ENCODE measurements at places on chromosomes 12 and 14. TPM values are rescaled to one million over a fixed set of nuclear protein-coding genes. Genes with fewer than 3 reads are reported as not detected.

GRCh38 chr14:48703728-48704467, 882.3 kb downstream of the RPS29 start:
- no peak for DNase-seq

GRCh38 chr14:91341751-91342154, 75.9 kb downstream of the CCDC88C start:
- DNase-seq = no peak

GRCh38 chr12:126425264-126425663, 1360.0 kb downstream of the AACS start:
- no peak for DNase-seq

GRCh38 chr12:33614630-33615029, 175.0 kb upstream of the SYT10 start:
- DNase-seq = no peak

DNA sequence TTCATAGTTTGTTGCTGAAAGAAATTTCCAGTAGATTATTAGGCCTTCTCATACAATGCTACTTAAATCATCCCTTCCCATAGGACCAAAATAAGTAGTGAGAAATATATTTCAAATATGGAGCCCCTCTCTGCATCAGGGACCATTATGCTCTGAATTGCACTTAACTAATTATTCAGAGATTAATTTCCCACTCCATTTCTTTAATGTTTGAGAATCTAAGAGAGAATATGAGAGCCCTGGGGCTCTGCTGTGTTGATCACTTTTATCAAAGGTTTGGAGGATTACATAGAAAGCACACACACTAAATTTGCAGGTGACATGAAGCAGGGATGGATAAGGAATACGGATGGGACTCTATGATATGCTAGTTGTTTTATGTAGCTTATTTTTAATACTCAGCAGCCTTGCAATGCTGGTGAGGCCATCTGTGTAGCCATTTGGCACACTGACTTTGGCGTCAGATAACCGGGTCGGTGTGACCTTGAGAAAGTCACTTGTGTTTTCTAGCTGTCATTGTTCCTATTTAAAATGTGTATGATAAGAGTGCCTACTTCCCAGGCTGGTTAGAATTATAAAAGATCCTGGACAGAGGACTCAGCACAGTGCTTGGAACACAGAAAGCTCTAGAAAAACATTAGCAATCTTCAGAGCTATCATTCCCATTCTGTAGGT, 49.9 kb upstream of the FBXO21 start:
- no peak for DNase-seq

DNA sequence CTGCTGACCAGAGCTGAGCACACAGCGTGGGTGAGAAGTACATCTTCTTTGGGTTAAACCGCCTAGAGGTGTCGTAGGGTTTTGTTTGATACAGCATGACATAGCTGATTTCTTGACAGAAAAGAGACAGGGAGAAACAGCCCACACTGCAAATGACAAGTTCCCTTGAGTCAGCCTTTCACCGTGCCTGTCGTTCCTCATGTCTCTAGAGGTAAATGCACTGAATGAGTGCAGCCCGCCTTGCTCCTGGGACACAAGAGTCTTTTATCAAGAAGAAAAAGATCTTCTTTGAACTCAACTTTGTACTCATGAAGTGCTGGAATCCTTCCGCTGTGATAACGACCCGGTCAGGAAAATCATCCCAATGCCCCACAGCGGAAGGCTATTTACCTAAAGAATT, 77.6 kb downstream of the TMEM132D start:
- DNase-seq = no peak

GRCh38 chr12:113049976-113050742, 6.4 kb upstream of the DTX1 start:
- DNase-seq = no peak

Gene GDF11
- total RNA-seq = 4.5 TPM

- DNase-seq = no peak
Measured at GRCh38 chr12:121388421-121388981, 11.4 kb upstream of the RNF34 start.

GRCh38 chr14:68598621-68599447, 194.0 kb downstream of the ZFP36L1 start:
- peak; percentile 80 for DNase-seq

- no peak for DNase-seq
Measured at GRCh38 chr12:107327651-107328182, 234.4 kb upstream of the CRY1 start.

Gene FAR2
- total RNA-seq = 96.7 TPM

- no peak for DNase-seq
Measured at GRCh38 chr12:131312793-131313545, 359.3 kb downstream of the ADGRD1 start.

DNA sequence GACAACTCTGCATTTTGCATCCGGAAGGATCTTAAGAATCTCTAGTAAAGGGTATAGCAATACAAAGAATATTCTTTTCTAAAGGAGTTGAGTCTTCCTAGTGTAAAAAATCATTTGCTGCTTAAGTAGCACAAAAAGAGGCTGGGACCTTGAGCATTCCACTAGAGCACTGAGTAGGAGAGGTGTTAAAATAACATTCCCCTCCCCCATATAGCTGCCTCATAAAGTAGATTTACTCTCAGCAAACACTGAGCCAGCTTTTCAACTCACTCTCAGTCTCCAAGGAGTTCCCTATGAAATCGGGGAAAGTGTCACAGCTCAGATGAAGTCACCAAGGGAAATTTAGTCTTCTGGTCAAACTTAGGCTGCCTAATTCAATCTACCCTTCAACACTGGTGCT, 592.7 kb downstream of the ETNK1 start:
- DNase-seq = peak; percentile 11

Gene LUM
- total RNA-seq = 486 TPM

DNA sequence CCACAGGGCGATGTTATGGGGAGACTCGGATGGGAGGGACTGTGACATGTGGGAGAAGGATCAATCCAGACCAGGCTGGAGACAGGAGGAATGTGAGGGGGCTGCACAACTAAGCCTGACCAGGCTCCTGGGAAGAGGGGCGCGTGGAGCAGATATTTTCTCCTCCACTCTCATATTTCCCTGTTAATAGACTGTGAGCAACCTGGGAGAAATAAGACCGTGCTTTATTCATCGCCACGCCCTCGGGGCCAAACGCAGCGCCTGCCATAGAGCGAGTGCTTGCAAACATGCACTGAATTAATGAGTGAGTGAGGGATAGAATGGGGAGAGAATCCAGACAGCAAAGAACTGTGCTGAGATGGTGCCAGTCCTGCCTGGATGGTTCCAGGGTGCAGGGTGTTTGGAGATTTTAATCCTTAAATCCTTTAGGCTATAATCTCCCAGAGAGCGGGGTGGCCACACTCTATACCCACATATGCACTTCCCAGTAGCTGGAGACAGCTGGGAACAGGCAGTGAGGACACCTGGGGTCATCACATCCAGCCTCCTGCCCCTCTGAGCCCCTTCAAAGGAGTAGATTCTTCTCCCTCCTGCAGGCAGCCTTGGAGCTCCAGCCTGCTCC, 13.6 kb upstream of the FAIM2 start:
- no peak for DNase-seq

- DNase-seq = no peak
Measured at GRCh38 chr14:77246784-77247183, 24.2 kb downstream of the NGB start.

Gene MYH6
- not detected for total RNA-seq

Gene ERBB3
- 367 TPM for total RNA-seq

DNA sequence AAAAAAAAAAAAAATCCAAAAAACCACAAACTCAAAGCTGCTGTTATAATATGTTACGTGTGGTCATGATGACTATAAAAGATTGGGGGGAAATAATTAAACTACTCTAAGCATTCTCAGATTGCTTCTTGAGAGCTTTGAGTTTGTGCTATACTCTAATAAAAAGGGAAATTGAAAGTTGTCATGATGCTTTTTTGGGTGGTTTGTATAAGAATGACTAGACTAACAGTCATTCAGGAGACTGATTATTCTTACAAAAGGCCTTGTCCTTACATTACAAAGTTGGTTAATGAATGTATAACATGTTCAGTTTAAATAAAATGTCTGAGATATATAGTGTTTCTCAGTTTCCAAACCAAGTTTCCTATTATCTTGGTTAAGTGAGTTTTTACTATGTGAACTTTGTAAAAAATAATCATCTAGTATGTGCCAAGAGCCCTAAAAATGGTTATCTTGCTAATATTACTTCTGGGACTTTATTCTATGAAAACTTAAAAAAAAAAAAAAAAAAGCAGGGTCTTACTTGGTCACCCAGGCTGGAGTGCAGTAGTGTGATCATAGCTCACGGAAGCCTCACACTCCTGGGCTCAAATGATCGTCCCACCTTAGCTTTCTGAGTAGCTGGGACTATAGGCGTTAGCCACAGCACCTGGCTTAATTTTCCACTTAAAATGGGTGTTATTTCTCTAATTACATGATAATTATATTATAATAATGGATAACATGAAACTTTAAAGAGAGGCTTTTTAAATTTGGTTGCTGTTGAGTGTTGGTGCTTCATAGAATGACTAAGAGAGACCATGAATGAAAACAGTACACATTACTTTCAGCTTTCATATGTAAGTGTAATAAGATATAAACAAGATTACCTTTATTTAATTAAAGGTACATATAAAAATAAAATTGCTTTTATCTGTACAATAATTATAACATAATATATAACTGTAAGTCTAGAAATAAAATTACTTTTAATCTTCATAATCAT, 459.6 kb upstream of the RGS6 start:
- no peak for DNase-seq

Gene SLCO1A2
- not detected for total RNA-seq

Gene SART3
- 54.9 TPM for total RNA-seq

Gene EFS
- total RNA-seq = 9.6 TPM

DNA sequence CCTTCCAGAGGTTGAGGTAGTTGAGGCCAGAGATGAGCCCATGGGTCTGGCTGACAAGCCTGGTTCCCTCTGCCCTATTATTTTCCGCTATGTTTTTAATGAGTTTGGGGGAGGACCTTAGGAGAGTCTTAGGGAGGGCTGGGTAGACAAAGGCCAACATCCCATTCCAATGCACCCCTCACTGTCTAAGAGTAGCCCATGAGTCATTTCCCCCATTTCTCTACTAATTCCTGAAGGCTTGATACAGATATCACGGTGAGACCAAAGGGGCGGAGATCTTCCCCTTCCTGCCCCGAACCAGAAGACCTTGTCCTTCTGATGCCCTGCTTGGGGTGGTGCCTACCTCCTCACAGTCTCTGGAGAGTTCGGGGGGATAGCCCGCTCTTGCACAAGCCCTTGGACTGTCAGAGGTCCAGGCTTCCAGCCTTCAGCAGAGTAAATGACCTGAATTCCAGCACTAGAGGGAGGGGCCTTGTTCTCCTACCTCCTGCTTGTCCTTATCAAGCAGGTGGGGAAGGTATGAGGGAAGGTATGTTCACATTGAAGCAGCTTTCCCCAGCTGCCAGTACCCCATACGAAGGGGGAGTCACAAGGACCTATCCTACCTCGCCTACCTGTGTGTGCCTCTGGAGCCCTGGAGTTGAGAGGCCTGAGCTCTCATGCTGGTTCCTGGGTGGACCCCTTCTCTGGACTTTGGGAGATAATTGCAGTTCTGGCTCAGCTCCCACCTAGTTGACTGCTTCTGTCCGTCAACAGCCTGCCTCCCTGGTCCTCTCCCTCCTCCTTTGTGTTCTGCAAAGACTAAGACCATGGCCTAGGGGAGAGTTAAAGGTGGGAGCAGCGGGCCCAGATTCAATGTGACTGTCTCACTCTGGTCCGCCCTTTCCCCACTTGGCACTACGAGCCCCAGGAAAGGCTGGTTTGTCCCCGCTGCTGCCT, 3.7 kb downstream of the PSMB11 start:
- peak; percentile 39 for DNase-seq

DNA sequence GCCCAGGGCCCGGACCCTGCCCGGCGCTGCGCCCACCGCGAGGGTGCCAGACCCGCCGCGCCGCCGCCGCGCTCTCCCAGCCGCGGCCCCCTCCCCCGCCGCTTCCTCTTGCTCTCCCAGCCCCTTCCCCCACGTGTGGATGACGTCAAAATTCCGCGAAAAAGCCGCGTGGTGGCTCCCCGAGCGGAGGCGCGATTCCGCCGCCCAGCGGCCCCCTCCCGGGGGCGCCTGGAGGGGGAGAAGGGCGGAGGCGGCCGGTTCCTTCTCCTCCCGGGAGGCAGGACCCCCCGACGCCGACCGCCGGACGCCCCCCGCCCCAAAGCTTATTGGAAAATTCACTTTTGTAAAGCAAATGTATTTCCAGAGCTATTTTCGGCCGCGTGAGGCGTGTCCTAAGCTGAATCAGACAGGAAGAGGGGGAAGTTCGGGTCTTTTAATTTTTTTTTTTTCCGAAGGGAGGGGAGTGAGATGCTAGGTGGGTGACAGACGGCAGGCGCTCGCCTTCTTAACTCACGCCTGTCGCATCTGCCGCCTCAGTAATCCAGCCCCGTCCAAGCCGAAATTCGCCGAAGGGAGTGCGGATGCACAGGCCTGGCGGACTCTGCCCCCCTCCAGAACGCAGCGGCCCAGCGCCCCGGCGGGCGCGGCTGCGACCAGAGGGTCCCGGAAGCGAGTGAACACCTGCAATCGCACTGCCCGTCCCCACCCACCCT, 4.1 kb upstream of the CCND2 start:
- DNase-seq = peak; percentile 68

Gene PRPH
- 14.5 TPM for total RNA-seq

GRCh38 chr12:1122786-1123185, 131.8 kb downstream of the ERC1 start:
- peak; percentile 56 for DNase-seq

Gene SLC7A8
- 1.2 TPM for total RNA-seq

GRCh38 chr12:85424581-85425348, 144.7 kb downstream of the ALX1 start:
- DNase-seq = peak; percentile 69

- no peak for DNase-seq
Measured at GRCh38 chr14:58177125-58177524, 22.8 kb upstream of the ACTR10 start.

GRCh38 chr14:89060191-89060590, 235.7 kb downstream of the TTC8 start:
- no peak for DNase-seq

DNA sequence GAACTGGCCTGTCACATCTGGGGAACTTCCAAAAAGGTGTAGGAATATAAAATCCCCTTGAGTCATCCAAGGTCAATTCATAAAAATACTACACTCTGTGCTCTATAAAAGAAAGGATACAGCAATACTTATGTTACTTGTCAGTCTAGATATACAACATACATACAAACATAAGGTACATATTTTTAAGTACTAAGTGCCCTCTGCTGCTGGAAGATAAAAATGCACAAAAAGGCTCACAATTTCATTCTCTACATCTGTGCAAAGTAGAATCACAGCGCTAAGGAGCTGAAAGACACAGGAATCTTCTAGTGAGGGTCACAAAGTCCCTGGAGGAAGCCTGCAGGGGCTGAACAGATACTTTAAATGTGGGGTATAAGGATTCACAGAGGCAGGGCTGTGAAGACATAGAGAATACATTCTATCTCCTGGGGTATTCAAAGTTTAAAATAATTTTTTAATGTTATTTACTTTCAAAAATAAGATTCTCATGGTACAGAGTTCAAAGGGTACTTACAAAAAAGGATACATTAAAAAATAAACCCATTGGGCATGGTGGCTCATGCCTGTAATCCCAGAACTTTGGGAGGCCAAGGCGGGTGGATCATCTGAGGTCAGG, 10.2 kb upstream of the GOLGA5 start:
- DNase-seq = peak; percentile 80

Gene KCNJ8
- total RNA-seq = 16.7 TPM
